CD4-positive, alpha-beta T cell treated with Interferon alpha-2 for 1 hour (primary cell): ENCODE measurements at places on chromosomes 2 and 18.

GRCh38 chr2:133503323-133503722, 64.9 kb downstream of the NCKAP5 start:
- no peak for DNase-seq

DNA sequence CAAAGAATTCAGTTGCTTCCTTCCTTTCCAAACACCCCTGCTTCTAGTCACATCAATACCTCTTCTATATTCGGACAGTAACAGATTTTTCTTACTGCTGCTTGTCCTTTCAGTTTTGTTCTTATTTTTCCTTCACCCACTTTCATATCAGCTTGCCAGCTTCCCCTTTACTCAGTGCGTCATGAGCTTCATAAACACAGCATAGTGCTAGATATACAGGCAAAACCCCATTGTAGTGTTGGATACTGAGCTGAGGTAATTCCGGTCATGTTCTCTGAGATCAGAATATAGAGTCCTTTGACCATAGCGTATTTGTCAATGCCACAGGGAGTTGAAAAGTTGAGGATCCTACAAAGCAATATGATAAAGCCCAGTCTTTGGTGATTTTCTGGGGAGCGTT, 2.4 kb downstream of the FARP2 start:
- no peak for DNase-seq

DNA sequence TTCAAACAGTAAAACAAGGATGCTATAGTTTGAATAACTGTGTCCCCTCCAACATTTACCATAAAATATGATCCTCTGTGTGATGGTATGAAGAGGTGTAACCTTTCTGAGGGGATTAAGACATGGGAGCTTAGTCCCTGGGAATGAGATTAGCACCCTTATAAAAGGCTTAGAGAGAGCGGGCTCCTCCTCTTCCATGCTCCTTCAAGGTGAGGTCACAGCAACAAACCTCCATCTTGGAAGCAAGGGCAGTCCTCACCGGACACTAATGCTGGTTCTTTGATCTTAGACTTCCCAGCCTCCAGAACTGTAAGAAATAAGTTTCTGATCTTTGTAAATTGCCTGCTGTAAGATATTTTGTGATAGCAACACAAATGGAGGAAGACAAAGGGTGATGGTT, 700.3 kb downstream of the TMEM182 start:
- no peak for DNase-seq

DNA sequence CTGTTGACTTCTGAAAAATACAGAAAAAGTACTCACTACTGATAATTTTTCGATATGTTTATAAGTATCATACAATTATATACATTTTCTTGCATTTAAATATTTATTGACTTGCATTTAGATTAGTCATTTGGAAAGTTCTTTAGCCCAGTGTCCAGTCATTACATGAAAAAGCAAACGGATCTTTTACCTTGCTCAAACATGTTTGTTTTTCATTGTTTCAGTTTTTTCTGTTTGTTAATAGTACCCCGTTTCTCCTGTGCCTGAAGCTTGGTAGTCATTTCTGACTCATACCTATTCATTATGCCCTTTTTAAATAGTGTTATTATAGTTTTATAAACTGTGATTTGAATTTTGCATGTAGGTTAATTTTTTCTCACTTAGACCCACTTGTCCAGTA, 28.1 kb downstream of the CEP192 start:
- no peak for DNase-seq

- DNase-seq = no peak
Measured at GRCh38 chr2:101442667-101443061, 32.2 kb downstream of the RFX8 start.

DNA sequence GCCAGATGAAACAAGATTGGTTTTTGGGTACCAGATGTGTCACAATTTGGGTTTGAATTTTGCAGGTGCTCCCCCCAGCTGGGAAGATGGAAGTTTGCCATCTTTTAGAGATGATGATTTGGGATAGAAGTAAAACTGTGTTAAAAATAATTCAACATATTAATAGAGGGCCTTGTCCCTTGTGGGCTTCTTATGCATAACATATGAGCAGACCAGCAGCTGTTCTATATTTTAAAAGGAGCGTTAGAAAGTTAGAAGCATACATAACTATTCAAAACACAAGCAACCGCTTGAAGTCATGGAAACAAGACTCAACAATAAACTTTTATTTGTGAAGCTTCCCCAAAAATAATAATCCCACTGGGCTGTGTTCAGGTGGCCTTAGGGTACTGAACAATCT, 62.8 kb downstream of the EFEMP1 start:
- no peak for DNase-seq

- no peak for DNase-seq
Measured at GRCh38 chr2:14079576-14079975, 552.9 kb upstream of the LRATD1 start.

DNA sequence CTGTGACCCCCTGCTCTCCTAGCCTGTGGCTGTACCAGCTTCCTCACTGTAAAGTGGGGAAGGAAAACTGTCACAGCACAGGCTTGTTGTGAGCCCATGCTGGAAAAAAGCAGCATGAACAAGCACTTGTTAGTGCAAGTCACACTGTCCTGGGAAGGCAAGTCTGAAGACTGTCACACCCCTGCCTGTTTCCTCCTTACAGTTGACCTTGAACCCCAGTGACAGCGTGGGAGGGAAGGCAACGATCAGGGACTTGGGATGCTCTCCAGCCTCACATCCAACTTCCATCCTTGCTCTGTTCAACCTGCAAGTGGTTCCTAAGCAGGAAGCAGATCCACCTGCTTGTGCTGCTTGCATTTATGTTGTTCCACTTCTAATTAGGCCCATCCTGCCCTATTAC, 311.3 kb upstream of the KLHL29 start:
- no peak for DNase-seq

GRCh38 chr2:128262315-128263253, 56.1 kb downstream of the HS6ST1 start:
- no peak for DNase-seq

DNA sequence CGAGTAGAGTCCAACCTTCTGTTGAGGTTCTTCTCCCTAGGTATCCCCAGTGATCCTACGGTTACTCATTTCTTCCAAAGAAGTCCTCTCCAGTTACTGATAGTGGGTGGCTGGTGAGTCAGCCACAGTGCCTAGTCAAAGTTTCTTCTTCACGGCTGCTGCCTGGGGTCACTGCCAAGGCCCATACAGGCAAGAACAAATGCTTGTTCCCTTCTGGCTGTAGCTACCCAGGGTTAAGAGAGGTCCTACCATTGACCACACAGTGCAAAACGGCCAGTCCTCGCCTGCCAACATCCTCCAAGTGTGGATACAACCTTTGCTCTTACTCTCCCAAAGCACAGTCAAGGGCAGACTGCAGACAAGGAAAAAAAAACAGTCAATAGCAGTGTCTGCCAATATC, 2.9 kb upstream of the PTPN4 start:
- DNase-seq = no peak

DNA sequence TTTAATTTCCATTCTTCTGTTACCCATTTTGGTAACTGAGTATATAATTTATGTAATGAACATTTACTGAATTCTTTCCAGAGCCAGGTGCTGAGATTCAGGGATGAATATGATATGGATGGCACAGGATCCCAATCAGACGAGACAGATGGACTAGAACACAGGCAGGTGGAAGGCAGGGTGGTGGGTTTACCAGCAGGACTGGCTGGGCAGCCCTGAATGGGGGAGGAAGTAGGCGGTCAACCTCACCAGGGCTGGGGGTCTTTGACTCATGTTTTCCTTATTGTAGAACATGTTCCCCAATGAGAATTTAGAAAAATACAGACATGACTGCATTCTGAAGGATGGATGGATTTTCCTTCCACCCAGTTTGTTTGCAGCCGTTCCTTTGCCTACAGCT, 80.3 kb downstream of the CIB4 start:
- no peak for DNase-seq

DNA sequence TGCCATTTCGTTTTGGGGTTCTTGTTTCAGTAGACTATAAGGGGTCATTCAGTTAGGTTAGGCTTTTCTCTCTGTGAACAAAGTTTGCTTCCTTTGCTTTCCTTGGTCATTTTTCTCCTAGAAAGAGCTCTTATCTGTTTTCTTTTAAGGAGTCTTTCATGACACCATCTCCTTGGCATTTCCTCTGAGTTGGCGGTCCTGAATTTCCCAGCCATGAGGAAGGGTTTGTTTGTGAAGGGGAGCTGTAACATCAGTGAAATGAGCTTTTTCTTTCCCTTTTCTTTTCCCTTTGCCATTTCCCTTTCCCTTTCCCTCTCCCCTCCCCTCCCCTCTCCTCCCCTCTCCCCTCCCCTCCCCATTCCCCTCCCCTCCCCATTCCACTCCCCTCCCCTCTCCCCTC, 61.7 kb downstream of the MAP4K4 start:
- DNase-seq = no peak

DNA sequence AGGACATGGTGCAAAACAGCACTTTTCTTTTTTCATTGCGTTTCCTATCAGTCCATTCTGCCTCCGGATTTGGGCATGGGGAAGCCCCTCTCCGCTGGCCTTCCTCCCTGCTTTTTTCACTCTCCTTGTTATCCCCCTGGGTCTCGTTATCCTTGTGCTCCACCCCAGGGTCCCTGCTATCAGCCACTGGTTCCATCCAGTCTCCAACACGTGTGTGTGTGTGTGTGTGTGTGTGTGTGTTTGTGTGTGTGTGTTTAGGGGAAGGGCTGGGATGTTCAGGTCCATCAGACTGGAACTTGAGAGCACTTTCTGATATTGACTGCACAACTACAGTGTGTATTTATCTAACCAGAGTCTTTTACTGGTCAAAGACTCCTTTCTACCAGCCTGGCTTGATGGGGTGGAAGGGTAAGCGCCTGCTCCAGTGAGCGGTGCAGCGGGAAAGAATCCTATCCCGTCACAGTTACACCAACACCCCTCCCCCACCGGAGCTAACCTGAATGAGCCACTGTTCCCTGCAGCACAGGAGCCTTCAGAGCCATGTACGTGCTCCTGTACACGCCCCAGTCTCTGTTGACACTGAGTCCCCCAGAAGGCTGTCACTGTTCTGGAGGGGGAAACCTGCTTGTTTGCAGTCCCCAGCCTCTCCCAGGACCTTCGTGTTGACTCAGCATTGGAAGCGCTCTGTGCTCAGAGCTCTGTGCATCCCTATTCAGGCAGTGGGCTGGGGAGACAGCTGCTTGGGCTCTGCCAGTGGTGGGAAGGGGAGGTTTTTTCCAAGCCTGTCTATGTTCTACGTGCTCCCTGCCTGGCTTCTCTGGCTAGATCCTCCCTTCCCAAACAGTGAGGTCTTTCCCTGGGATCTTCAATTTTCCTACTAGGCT, 4.6 kb downstream of the INHA start:
- DNase-seq = no peak

DNA sequence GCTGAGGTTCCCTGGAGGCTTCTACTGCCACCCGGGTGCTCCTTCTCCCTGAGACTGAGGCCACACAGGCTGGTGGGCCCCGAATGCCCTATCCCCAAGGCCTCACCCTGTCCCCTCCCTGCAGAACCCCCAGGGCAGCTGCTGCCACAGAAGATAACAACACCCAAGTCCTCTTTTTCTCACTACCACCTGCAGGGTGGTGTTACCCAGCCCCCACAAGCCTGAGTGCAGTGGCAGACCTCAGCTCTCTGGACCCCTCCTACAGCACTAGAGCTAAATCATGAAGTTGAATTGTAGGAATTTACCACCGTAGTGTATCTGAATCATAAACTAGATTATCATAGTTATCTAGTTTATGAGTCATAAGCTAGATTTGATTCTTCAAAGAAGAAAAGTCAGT, 7.3 kb upstream of the CENPA start:
- no peak for DNase-seq

- DNase-seq = no peak
Measured at GRCh38 chr2:157838442-157839161, 37.5 kb downstream of the ACVR1 start.

DNA sequence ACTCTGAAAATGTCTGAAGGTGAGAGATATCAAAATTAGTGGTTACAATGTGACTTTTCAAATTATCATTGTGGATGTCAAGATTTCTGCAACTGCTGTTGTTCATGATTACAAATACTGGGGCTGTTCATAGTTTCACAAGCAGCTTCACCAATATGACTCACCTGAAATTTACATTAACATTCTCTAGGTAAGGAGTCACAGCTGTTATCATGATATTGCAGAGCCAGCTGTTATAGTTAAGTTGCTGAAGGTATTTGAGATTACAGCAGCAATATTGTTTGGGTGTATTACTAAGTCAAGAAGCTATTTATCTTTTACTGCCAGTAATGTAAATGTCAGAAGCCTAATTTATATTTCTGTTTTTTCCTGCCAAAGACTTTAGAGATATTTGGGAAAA, 140.0 kb downstream of the MC4R start:
- DNase-seq = no peak

GRCh38 chr2:149645391-149645790, 57.8 kb upstream of the MMADHC start:
- DNase-seq = no peak

DNA sequence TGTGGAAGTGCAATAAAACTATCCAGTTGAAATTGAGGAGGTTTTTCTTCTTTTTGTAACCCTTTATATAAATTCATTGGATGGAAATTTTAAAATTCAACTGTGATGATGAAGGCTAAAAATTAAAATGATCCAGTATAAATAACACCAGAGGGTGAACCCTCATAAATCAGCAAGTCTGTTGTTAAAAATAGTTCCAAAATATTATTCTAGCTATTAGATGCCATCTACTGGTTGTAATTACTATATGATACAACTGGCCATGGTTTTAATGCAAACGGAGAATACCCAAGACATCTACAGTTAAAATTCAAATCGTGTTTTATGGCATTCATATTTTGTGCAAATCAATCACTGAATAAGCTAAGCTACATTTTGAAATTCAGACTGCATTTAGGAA, 53.8 kb downstream of the TMEM200C start:
- DNase-seq = no peak

- DNase-seq = no peak
Measured at GRCh38 chr2:163171786-163172530, 333.4 kb upstream of the KCNH7 start.

GRCh38 chr2:80874374-80874773, 569.8 kb upstream of the LRRTM1 start:
- DNase-seq = no peak

DNA sequence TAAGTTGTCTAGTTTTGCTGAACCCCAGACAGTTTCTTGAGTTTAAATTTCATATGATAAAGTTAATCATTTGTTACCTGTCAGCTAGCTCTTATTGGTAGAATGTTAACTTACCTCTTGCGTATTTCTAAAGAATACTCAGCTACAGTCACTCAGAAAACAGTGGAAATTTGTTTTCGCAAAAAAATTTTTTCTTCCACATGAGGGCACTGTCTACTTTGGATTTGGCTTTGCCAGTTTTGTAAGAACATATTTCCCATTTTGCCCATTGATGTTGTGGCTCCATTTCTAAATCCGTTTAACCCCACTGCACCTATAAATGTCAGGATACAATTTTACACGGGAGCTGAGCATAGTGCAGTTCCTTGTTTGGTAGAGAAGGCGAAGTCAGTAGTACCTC, 19.1 kb upstream of the GCFC2 start:
- DNase-seq = no peak

DNA sequence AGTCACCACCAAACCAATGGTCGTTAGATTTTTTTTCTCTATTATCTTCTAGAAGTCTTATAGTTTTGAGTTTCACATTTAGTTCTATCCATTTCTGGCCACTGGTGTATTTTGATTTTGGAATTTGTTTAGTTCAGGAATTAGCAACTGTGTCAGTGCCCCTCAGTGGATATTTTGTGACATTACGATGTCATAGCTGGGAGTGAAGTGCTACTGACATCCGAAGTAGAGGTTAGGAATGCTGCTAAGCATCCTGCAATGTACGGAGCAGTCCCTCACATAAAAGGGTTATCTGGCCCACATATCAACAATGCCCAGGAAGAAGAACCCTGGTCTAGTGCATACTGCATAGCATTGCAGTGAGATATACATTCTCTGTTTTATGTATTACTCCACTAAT, 157.4 kb upstream of the RGPD4 start:
- DNase-seq = no peak

GRCh38 chr2:68907920-68908253, 36.7 kb upstream of the BMP10 start:
- no peak for DNase-seq
